ENCODE measurements at places on chromosomes 11 and 22. TPM values are rescaled to one million over a fixed set of nuclear protein-coding genes. Genes with fewer than 3 reads are reported as not detected.

DNA sequence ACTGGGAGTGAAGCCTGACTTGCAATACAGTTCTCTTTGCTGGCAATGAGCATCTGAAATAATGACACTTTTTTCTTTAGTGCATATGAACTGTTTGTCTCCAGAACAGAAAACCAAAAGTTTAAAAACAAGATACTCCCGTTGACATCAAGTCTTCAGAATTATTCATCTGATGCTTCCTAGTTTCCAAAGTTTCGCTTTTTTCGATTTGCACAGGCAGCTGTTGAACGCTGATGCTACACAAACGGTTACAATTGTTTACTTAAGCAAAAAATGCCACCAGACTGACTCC is 612 bp upstream of the BIRC2 start:
- peaks cover 29% of the 10 kb centered on the region for H3K4me1 ChIP-seq
- peaks cover 15% of the 10 kb centered on the region for H3K36me3 ChIP-seq
- peak overlapping the region; percentile 98 for H3K27ac ChIP-seq
- H3K4me3 ChIP-seq: peak overlapping the region; percentile 97
- no peak for DNase-seq

GRCh38 chr11:36567694-36568093 is at the start of gene RAG1:
RAG1 (plus strand) TSS chr11:36568007; CDS start chr11:36573305, 5,298 bp downstream.
- no peak for DNase-seq
- no peak within 1 kb of the TSS for H3K4me3 ChIP-seq
- peaks cover 3% of the 10 kb centered on the region for H3K4me1 ChIP-seq
- H3K27me3 ChIP-seq: peaks cover 62% of the 10 kb centered on the region
- no peaks in the 10 kb centered on the region for H3K36me3 ChIP-seq
- no peak within 1 kb of the TSS for H3K27ac ChIP-seq

ADAMTS8 gene
- total RNA-seq: not detected

GRCh38 chr22:39655831-39656230 is 85.3 kb downstream of the CACNA1I start:
- H3K36me3 ChIP-seq: no peaks in the 10 kb centered on the region
- no peak overlapping the region for H3K4me3 ChIP-seq
- DNase-seq: no peak
- H3K27me3 ChIP-seq: peaks cover 3% of the 10 kb centered on the region
- no peak overlapping the region for H3K27ac ChIP-seq

DNA sequence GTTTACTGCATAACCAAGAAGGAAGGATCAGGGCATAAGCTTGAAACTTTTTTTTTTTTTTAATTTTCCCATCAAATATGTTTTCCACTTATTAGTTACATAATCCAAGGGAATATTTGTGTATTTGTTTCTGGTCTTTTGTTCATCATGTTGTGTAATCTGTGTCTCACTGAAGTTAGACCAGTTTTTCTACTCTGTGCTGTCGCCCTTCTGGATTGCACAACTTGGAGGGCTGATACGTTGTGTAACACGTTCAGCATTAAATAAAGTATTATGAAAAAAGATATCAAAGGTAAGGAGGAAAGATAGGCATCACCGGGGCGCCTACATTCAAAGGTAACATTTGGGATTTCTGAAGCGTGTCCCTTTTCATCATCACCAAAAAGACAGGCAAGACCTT is 3.3 kb upstream of the E2F8 start:
- H3K27me3 ChIP-seq: peaks cover 57% of the 10 kb centered on the region
- no peak for DNase-seq
- H3K36me3 ChIP-seq: peaks cover 8% of the 10 kb centered on the region
- H3K27ac ChIP-seq: no peak overlapping the region

CELSR1 gene
- total RNA-seq: 0.33 TPM

GRCh38 chr11:77165066-77165465 is 37.0 kb downstream of the MYO7A start:
- no peak for DNase-seq
- peaks cover 11% of the 10 kb centered on the region for H3K27me3 ChIP-seq
- H3K27ac ChIP-seq: no peak overlapping the region
- peaks cover 4% of the 10 kb centered on the region for H3K4me1 ChIP-seq
- H3K36me3 ChIP-seq: no peaks in the 10 kb centered on the region

DNA sequence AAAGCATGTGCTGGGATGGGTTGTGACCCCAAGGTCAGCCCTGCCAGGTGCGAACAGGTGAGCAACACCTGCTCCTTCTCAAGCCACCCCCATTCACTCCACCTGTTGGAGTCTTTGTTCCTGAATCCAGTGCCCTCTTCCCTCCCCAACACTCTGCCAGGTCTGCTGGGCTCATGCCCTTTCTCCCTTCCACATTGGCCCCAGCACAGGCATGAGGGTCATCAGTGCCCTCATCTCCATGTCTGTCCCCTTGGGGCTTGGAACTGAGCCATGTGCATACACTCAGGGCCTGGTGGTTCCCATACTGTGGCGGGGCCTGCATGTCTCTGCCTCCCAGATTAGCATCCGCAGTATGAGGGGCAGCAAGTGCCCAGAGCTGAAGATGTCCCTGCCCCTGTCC is 19.1 kb downstream of the RFPL2 start:
- no peak overlapping the region for H3K4me3 ChIP-seq
- no peaks in the 10 kb centered on the region for H3K4me1 ChIP-seq
- H3K36me3 ChIP-seq: no peaks in the 10 kb centered on the region
- no peak for DNase-seq
- H3K27ac ChIP-seq: no peak overlapping the region

- H3K4me3 ChIP-seq: no peak overlapping the region
- H3K4me1 ChIP-seq: peaks cover 5% of the 10 kb centered on the region
- no peaks in the 10 kb centered on the region for H3K36me3 ChIP-seq
- H3K27me3 ChIP-seq: peaks cover 10% of the 10 kb centered on the region
Measured at GRCh38 chr11:73334384-73335203, 26.5 kb downstream of the ARHGEF17 start.

CSF2RB gene
- total RNA-seq: 1.1 TPM

Data from activated naive CD8-positive, alpha-beta T cell treated with anti-CD3 and anti-CD28 coated beads, Interleukin-2, amount 10 ng/mL, durations not matched to agents 7 days and 5 days (primary cell).